ENCODE measurements at places on chromosomes 2 and 18.

DNA sequence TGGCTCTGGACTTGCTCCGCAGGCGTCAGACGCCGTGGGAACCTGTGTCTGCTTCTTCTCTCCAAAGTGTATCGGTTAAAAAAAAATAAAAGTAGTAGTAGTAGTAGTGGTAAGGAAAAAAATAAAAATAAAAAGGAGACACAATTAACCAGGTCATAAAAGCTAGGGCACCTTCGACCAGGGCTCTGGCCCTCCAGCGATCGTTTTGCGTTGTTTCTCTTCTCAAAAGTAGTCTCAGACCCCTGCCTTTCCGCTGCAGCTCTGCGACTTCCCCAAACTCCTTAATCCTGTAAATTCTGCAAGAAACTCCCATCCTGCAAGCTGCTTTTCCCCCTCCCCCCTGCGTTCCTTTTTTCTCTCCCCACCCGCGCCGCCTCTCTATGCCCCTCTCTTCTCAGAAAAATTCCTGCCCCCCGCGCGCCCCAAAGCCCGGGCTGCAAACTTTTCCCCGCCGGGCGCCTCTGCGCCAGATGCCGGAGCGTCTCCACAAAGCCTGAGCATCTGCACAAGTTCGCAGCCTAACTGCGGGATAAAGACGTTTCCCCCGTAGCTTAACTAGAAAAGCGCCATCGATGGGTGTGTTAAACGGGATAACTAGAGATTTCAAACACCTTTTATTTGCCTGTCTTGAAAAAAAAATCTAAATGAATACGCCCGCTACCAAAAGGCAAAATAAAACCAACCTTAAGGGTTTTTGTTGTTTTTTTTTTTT is 1.8 kb upstream of the SALL3 start:
- no peaks in the 10 kb centered on the region for H3K36me3 ChIP-seq
- H3K4me3 ChIP-seq, result peak overlapping the region; percentile 61
- peaks cover 28% of the 10 kb centered on the region for H3K4me1 ChIP-seq

DNA sequence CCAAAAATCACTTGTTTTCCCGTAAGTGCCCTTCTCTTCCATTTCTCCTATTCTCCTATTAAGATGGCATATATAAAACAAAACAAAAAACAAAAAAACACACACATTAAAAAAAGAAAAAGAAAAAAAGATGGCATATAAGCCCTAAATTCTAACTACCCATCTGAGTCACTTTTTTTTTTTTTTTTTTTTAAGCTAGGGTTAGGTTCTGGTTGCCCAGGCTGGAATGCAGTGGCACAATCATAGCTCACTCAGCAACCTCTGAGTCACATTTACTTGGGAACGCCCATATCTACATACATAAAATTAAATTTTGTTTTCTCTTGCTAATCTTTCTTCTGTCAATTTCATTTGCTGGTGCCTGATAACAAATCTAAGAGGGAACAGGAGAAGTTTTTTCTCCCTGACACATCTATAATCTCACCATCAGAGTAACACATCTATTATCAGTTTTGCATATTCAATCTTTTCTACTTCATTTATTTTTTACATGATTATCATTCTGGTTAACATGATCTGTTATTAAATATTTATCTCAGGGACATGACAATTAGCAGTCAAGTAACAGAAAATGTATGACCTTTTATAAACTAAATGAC is 52.1 kb downstream of the EEF1B2 start:
- no peak for DNase-seq
- H3K4me1 ChIP-seq, result peaks cover 46% of the 10 kb centered on the region
- H3K4me3 ChIP-seq, result peak overlapping the region; percentile 21
- H3K27me3 ChIP-seq, result no peaks in the 10 kb centered on the region
- peak overlapping the region; percentile 90 for H3K27ac ChIP-seq

DNA sequence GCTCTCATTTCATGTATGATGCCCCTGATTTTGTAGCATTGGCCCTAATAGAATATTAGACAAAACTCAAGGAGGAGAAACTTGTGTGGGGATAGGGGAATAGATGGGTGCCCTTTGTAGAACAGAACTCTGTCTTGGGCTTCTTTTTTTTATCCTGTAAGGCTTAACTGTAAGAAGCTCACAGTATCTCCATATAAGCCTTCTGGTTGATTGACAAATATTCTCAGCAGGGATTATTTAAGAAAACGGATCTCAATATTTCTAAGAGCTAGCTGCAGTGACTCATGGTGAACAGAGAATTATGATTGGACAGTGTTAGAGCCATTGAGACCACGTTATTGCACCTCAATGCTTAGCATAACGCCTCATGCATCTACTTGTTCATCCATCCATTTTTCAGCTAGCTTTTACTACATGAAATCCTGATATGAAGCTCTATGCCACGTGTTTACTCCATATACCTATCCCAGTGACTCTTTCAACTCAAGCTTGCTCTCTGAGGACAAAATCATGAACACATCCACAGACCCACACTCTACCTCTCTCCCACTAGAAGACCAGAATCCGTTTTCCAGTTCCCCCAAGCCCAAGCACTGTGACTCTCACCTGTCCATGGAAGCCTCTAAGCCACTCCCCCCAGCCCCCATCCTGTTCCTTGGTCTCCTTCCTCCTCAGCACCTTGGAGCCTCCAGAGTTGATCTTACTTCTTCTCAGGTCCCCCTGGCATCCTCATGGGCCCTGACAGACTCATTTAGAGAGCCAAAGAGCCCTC is 99.2 kb downstream of the BCL2L11 start:
- peaks cover 13% of the 10 kb centered on the region for H3K4me1 ChIP-seq
- DNase-seq, result no peak
- no peak overlapping the region for H3K4me3 ChIP-seq
- H3K27ac ChIP-seq, result no peak overlapping the region

GRCh38 chr2:158894572-158894971 is 73.9 kb upstream of the TANC1 start:
- H3K36me3 ChIP-seq, result no peaks in the 10 kb centered on the region
- no peaks in the 10 kb centered on the region for H3K4me1 ChIP-seq
- no peak for DNase-seq
- H3K27me3 ChIP-seq, result no peaks in the 10 kb centered on the region
- H3K27ac ChIP-seq, result no peak overlapping the region
- H3K4me3 ChIP-seq, result no peak overlapping the region

DNA sequence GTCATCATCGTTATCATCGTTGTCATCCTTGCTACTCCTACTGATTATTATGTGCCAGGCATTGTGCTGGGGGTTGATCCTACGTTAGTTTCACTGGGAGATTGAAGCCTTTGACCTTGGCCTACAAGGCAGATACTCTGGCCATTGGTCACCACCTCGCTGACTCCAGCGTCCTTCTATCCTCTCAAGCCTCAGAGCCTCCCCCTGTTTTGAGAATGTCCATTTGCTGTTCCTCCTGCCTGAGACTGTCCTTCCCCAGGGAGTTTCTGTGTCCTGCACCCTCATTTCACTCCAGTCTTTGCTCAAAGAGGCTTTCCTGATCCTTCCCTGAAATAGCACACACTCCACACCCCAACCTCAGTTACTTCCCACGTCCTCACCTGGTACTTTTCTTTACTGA is 57.8 kb downstream of the ACAA2 start:
- no peaks in the 10 kb centered on the region for H3K36me3 ChIP-seq
- peaks cover 10% of the 10 kb centered on the region for H3K4me1 ChIP-seq
- DNase-seq, result no peak
- no peaks in the 10 kb centered on the region for H3K27me3 ChIP-seq
- H3K4me3 ChIP-seq, result no peak overlapping the region
- H3K27ac ChIP-seq, result no peak overlapping the region

GRCh38 chr2:5121642-5122041 is 570.5 kb upstream of the SOX11 start:
- no peaks in the 10 kb centered on the region for H3K36me3 ChIP-seq
- H3K4me1 ChIP-seq, result peaks cover 20% of the 10 kb centered on the region
- no peaks in the 10 kb centered on the region for H3K27me3 ChIP-seq
- peak; percentile 57 for DNase-seq

- H3K27ac ChIP-seq, result no peak overlapping the region
- DNase-seq, result peak; percentile 48
- no peak overlapping the region for H3K4me3 ChIP-seq
- no peaks in the 10 kb centered on the region for H3K36me3 ChIP-seq
- no peaks in the 10 kb centered on the region for H3K4me1 ChIP-seq
- no peaks in the 10 kb centered on the region for H3K27me3 ChIP-seq
Measured at GRCh38 chr2:68594674-68595492, 48.5 kb upstream of the PROKR1 start.

DNA sequence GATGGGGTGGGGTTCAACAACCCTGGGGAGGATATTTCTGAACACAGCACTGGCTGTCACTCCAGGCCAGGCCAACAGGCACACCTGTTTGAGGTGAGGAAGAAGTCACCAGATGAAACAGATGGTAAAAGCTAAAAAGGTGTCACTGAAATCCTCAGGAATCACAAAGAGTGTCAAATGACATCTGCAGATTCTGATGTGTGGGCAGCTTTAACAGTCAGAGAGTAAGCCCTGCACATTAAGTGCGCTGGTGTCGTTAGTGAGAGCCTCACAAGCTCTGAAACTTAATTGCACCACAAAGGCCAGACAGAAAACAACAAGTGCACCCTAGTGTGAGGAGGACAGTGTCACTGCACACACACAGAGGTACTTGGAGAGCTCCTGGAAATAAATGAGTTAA is 13.6 kb downstream of the FLACC1 start:
- H3K27ac ChIP-seq, result no peak overlapping the region
- H3K4me3 ChIP-seq, result no peak overlapping the region
- no peaks in the 10 kb centered on the region for H3K36me3 ChIP-seq
- H3K4me1 ChIP-seq, result peaks cover 16% of the 10 kb centered on the region

DNA sequence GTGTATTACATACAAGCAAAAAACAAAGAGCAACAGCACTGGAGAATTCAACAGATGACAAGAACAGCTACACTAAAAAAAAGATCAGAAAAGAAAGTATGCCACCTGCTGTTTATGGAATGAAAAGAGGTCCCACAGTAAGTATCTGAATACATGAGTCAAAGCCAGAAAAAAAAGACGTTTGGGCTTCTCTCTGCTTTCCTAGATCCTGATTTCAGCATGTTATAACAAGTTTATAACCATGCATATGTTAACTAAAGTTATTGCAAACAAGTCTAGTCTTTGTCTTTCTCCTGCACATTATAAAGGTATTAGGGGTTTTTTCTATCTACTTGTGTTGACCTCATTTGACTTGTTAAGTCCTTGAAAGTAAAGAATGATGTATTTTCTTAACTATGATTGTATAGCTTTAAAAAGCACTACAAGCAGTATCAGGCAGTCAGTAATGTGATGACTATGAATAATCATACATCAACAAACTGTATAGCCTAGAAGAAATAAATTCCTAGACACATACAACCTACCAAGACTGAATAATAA is 108.5 kb upstream of the COL5A2 start:
- H3K27me3 ChIP-seq, result no peaks in the 10 kb centered on the region
- H3K4me1 ChIP-seq, result peaks cover 10% of the 10 kb centered on the region
- DNase-seq, result peak; percentile 72
- no peak overlapping the region for H3K4me3 ChIP-seq

DNA sequence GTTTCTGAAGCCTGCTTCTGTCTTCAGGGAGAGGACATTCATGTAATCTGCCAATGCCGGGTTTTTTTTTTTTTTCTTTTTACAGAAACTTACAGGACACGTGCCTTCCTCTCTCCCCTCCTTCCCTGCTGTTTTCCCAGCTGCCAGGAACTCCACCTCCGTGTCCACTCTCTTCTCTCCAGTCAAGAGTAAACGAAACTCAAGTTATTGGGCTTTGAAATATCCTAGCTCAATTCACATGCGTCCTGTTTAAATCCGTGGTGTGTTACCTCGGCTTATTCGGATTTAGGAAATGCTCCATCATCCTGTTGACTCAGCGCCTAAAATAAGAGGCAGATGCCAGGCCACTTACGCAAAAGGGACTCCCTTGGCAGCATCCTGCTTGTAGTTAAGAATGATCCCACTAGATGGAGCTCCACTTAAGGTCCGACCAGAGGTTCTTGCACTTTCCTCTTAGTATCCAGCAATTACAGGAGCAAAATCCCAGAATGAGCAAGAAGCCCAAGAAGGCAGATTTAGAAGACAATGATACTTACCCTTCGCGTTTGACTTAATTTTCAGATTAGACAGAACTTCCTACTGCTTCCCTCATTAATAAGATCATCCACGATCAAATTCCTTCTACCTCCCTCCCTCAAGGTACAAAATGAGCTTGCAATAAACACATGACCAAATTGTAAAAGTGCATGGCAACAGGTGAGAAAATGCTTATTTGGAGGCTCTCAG is 97.2 kb upstream of the ZCCHC2 start:
- DNase-seq, result peak; percentile 86
- H3K36me3 ChIP-seq, result no peaks in the 10 kb centered on the region
- no peaks in the 10 kb centered on the region for H3K27me3 ChIP-seq
- H3K4me1 ChIP-seq, result no peaks in the 10 kb centered on the region
- H3K4me3 ChIP-seq, result peak overlapping the region; percentile 46
- H3K27ac ChIP-seq, result no peak overlapping the region

GRCh38 chr2:24352664-24353063 is 7.7 kb downstream of the ITSN2 start:
- H3K36me3 ChIP-seq, result no peaks in the 10 kb centered on the region
- H3K4me1 ChIP-seq, result no peaks in the 10 kb centered on the region
- no peaks in the 10 kb centered on the region for H3K27me3 ChIP-seq
- no peak for DNase-seq
- no peak overlapping the region for H3K4me3 ChIP-seq

- no peaks in the 10 kb centered on the region for H3K36me3 ChIP-seq
- no peak for DNase-seq
- H3K27me3 ChIP-seq, result no peaks in the 10 kb centered on the region
- H3K27ac ChIP-seq, result no peak overlapping the region
- no peak overlapping the region for H3K4me3 ChIP-seq
Measured at GRCh38 chr18:1006965-1007364, 102.3 kb downstream of the ADCYAP1 start.

DNA sequence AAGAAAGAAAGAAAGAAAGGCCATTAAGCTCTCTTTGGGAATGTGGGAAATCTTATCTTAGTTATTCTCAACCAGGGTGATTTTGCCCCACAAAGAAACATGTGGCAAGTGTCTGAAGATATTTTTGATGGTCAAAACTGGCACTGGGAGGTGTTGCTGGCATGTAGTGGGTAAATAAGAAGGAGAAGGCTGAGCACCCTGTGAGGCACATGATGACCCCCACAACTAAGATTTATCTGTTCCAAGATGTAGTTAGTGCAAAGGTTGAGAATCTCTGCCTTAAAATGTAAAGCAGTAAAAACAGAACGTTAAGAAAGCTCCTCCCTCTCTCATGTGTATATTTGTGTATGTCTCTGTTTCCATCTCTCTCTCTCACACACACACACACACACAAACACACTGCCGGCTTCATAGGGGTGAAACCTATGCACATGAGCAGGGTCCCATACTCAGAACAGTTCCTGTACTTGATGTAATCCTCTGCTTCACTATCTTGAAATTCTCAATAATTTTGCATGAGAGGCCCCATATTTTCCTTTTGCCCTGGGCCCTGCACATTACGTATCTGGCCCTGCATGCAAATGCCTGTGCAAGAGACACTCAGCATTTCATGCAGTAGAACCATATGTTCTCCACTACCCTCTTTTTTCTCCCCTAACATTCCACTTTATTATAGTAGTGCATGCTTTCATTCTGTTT is 94.3 kb downstream of the MREG start:
- H3K36me3 ChIP-seq, result no peaks in the 10 kb centered on the region
- H3K4me3 ChIP-seq, result no peak overlapping the region
- H3K4me1 ChIP-seq, result no peaks in the 10 kb centered on the region

All from neural progenitor cell (in vitro differentiated cells).